Fibroblast of the aortic adventitia (primary cell): ENCODE measurements at places on chromosomes 4 and X. TPM values are rescaled to one million over a fixed set of nuclear protein-coding genes. Genes with fewer than 3 reads are reported as not detected.

The TBX22 gene
- total RNA-seq = not detected in 2 replicates

The BMPR1B gene
- total RNA-seq = 2.2 and 13.5 TPM in 2 replicates

The GLOD5 gene
- total RNA-seq = not detected in 2 replicates

The SULT1B1 gene
- 0.74 and 1.3 TPM in 2 replicates for total RNA-seq

The CXXC4 gene
- total RNA-seq = under 0.01 TPM in 1 of 2 replicates, not detected in the other

The RBM3 gene
- 125 and 463 TPM in 2 replicates for total RNA-seq

The CFAP99 gene
- not detected in 2 replicates for total RNA-seq

The XAGE1A gene
- not detected in 2 replicates for total RNA-seq

The TLR1 gene
- total RNA-seq = 3.2 and 3.5 TPM in 2 replicates

The HERC5 gene
- total RNA-seq = 1.5 and 16.1 TPM in 2 replicates

The POU4F2 gene
- total RNA-seq = not detected in 2 replicates

The ESX1 gene
- total RNA-seq = not detected in 2 replicates
